ENCODE measurements at places on chromosomes 5 and 9. TPM values are rescaled to one million over a fixed set of nuclear protein-coding genes. Genes with fewer than 3 reads are reported as not detected.

RNF208 gene
- 1.7 TPM for total RNA-seq

TMC1 gene
- 0.25 TPM for total RNA-seq

FOXD4L6 gene
- not detected for total RNA-seq

LCP2 gene
- 0.98 TPM for total RNA-seq

MYMK gene
- not detected for total RNA-seq

HSPB3 gene
- 4.7 TPM for total RNA-seq

RNF14 gene
- total RNA-seq: 41.8 TPM

TYRP1 gene
- total RNA-seq: 0.49 TPM

SPRY4 gene
- total RNA-seq: 7.1 TPM

TMEM174 gene
- total RNA-seq: not detected

ZBTB26 gene
- total RNA-seq: 12.5 TPM

ZNF366 gene
- total RNA-seq: 1.5 TPM

SEMA4D gene
- 10.6 TPM for total RNA-seq

PTGR1 gene
- total RNA-seq: 10.6 TPM

TEX48 gene
- not detected for total RNA-seq

GDA gene
- total RNA-seq: 22.6 TPM

CCT5 gene
- 172 TPM for total RNA-seq

DOCK8 gene
- 3.4 TPM for total RNA-seq

SEMA5A gene
- 17.9 TPM for total RNA-seq

SLC46A2 gene
- not detected for total RNA-seq

SLC36A3 gene
- not detected for total RNA-seq

ELAVL2 gene
- 196 TPM for total RNA-seq

NEUROG1 gene
- total RNA-seq: 0.49 TPM

SEMA6A gene
- total RNA-seq: 37.1 TPM

HK3 gene
- 0.49 TPM for total RNA-seq

RASGEF1C gene
- 21.4 TPM for total RNA-seq

FAT2 gene
- 1.7 TPM for total RNA-seq

TOR1B gene
- total RNA-seq: 36.1 TPM

PIP5K1B gene
- 4.9 TPM for total RNA-seq

GOLGA2 gene
- total RNA-seq: 42.5 TPM

SAXO1 gene
- total RNA-seq: under 0.01 TPM

PDE6A gene
- not detected for total RNA-seq

BTNL8 gene
- total RNA-seq: under 0.01 TPM

PHF24 gene
- total RNA-seq: 25.6 TPM

INSYN2B gene
- 0.74 TPM for total RNA-seq

OTP gene
- not detected for total RNA-seq

RNF180 gene
- 48.9 TPM for total RNA-seq

MFAP3 gene
- 134 TPM for total RNA-seq

ZFP62 gene
- 46.7 TPM for total RNA-seq

LCN2 gene
- 0.25 TPM for total RNA-seq

ZFP2 gene
- 10.1 TPM for total RNA-seq

ALG2 gene
- total RNA-seq: 13.3 TPM

TXNDC8 gene
- total RNA-seq: not detected

ACOT12 gene
- total RNA-seq: 0.98 TPM

SLF1 gene
- 54.6 TPM for total RNA-seq

AQP3 gene
- total RNA-seq: under 0.01 TPM

C5orf52 gene
- not detected for total RNA-seq

ANKRD18A gene
- total RNA-seq: 1.2 TPM

CDKN2B gene
- 0.25 TPM for total RNA-seq

IL9 gene
- not detected for total RNA-seq

ADAMTS16 gene
- total RNA-seq: 1.5 TPM

IRX1 gene
- 0.25 TPM for total RNA-seq

CCDC152 gene
- total RNA-seq: 6.1 TPM

MPDZ gene
- 42.3 TPM for total RNA-seq

SLC28A3 gene
- not detected for total RNA-seq

PCDHGA7 gene
- 8.1 TPM for total RNA-seq

Data from temporal lobe (tissue), 4 donors.